ENCODE measurements at places on chromosomes 12 and 14.

- no peak for DNase-seq
These were observed at the start of gene CD27 for GRCh38 chr12:6444704-6445688. Gene CD27, plus strand, starts transcription at chr12:6444955. Its CDS starts 141 bp downstream, at chr12:6445096.

DNA sequence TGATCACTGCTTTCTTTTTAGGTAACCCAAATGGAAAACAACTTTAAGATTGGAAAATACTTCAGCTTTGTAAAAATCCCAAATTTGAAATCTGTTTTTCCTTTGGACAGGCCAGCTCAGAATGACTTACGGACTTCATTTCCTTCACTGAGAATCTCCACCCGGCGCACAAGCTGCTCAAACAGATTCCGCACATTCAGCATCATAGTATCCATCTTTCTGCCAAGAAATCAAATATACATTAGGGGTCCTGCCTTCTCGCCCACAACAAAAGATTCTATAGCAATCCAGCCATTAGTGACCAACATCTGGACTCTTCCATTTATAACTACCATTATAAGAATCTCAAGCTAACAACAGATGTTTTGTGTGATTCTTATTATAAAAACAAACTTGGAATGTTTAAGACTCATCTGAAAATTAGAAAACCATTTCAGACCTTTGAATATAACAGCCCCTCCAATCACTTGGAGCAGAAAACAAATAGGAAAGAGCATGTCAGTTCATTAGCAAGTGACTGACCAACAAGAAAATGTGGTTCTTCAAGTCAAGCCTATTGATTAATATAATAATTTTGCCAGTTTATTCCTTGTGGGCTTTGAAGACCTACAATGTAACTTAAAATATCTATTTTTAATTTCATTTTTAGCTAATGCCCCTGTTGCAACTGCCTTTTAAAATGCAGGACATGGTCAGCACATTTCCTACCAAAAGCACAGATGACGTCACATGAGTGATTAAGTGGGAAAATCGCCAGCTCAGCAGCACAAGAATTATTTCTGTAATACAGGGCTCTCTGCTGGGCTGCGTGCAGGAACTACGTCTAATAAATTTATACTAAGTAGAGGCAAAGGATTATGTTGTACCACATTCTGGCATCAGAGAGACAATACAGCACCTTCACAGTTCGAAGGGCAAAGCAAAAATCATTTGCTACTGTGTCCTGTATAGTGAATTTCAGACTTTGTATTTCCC is 8.5 kb downstream of the RACGAP1 start:
- DNase-seq = peak; percentile 81

- DNase-seq = no peak
These were observed 114.1 kb downstream of the SLC15A4 start for GRCh38 chr12:128709660-128710059.

DNA sequence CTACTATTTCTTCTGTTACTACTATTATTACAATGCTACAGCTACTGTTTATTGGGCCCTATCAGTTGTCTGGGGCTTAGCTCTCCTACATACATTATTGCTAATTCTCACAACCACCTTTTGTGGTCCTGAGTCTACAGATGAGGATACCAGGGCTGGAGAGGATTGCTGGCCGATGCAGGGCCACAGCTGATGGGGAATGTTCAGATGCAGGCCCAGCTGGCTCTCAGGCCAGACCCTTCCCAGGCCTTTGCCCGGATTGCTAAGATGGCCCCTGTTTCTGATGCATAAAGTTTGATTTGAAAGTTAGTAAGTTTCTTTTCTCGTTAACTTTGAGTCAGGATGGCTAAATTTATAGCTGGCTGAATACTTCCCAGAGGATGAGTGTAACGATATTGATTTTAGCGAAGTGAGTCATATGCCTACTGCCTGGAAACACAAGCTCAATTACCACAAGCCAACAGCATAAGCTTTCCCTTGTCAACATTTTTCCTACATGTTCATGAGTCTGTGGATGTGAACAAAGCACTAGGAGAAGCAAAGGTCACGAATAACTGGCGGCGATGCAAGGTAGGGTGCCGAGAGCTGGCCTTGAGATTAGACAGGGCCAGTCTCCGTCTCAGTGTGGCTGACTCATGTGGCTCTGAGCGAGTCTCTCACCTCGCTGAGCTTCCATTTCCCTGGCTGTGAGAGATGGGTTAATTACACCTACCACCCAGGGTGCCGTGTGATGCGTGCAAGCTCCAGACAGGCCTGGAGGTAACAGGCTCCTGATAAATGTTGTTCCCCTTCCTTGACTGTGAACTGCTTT is 111.0 kb downstream of the BEGAIN start:
- peak; percentile 85 for DNase-seq

- DNase-seq = no peak
These were observed 447.4 kb downstream of the RAD51B start for GRCh38 chr14:68266998-68267397.

- peak; percentile 34 for DNase-seq
These were observed 92.0 kb downstream of the EMP1 start for GRCh38 chr12:13288501-13288900.

DNA sequence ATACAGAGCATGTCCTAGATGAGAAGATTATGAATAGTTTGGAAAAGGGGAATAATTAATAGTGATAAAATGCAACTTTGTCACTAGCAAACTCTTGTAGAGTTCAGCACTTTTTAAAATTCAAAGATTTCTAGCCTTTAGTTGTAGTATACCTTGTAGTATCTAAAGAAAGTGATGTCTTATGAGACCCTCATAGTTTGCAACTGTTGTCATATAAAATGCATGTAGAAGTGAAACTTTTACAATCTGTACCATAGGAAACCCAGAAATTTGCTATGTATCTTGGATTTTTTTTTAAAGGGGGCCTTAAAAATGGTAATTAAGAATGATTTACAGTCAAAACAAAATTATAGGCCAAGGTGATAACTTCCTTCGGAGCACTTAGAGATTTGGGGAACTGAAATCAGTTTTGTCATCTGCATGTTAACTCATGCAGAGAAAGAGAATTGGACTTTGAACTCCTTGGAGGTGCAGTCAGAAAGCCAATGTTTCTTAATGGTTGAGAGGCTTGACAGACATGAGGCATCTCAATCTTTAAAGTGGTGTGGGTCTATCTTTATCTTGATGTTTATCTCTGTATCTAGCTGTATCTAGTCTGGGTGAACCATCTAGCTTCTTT is 1.3 kb downstream of the LRRK2 start:
- no peak for DNase-seq

GRCh38 chr12:55072083-55072482 is 52.3 kb downstream of the NEUROD4 start:
- DNase-seq = peak; percentile 12

GRCh38 chr14:78605025-78605762 is 435.0 kb downstream of the NRXN3 start:
- no peak for DNase-seq

- no peak for DNase-seq
These were observed 23.0 kb downstream of the VPS37B start for GRCh38 chr12:122872815-122873361.

- no peak for DNase-seq
These were observed 68.5 kb downstream of the RIN3 start for GRCh38 chr14:92581966-92582566.

GRCh38 chr12:90254796-90255195 is 546.2 kb upstream of the ATP2B1 start:
- DNase-seq = no peak

All from LHCN-M2 (cell line).